ENCODE measurements at places on chromosomes 5 and 9. TPM values are rescaled to one million over a fixed set of nuclear protein-coding genes. Genes with fewer than 3 reads are reported as not detected.

- peaks cover 44% of the 10 kb centered on the region for H3K4me1 ChIP-seq
- H3K4me3 ChIP-seq = no peak overlapping the region
- peaks cover 6% of the 10 kb centered on the region for H3K27me3 ChIP-seq
- no peak overlapping the region for H3K27ac ChIP-seq
Observed at GRCh38 chr5:135890867-135891266, 4.8 kb downstream of the IL9 start.

DNA sequence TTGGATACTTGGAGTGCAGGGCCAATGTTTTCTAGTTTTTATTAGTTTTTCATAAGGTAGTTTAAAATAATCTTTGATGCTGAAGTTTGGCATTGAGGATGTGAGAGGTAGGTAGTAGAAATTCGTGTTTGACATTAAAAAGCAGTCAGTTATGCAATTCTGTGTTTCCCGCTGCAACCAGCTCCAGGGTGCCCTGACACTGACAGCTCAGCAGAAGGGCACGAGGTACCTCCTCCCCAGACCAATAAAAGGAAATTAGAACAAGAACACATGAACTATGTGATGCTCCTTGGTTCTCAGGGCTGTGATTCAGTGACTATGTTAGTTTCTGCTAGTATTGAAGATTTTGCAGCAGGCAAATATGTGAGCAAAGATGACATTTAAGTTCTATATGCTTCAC lies 40.2 kb downstream of the NSUN2 start:
- no peak overlapping the region for H3K27ac ChIP-seq
- no peak overlapping the region for H3K4me3 ChIP-seq
- H3K4me1 ChIP-seq = no peaks in the 10 kb centered on the region
- H3K27me3 ChIP-seq = no peaks in the 10 kb centered on the region
- no peak for DNase-seq

- H3K4me1 ChIP-seq = peaks cover 12% of the 10 kb centered on the region
- no peak overlapping the region for H3K27ac ChIP-seq
- H3K27me3 ChIP-seq = no peaks in the 10 kb centered on the region
- no peak overlapping the region for H3K4me3 ChIP-seq
- no peaks in the 10 kb centered on the region for H3K36me3 ChIP-seq
- no peak for DNase-seq
Observed at GRCh38 chr9:85727500-85727899, 14.3 kb downstream of the AGTPBP1 start.

SETD9 gene
- 9.6 TPM for total RNA-seq

OCLN gene
- total RNA-seq = 70.3 TPM

DNA sequence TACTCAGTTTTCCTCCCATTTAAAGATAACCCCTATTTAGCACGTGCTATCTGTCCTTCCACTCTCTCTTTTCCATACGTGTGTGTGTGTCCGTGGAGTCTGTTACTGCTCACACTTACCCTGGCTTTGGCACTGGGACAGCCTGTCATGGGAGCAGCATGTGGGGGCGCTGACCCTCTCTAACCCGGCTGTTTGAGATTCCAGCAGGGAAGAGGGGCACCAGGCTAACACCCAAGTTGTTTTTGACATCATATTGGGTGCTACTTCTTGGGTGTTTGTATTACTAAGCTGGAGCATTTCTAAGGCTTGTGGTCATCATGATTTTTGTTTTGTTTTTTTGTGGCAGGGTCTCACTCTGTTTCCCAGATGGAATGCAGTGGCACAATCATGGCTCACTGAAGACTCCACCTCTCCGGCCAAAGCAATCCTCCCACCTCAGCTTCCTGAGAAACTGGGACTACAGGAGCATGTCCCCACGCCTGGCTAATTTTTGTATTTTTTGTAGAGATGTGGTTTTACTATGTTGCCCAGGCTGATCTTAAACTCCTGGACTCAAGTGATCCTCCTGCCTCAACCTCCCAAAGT lies 56.9 kb upstream of the SIMC1 start:
- DNase-seq = no peak
- H3K27ac ChIP-seq = no peak overlapping the region
- peaks cover 7% of the 10 kb centered on the region for H3K4me1 ChIP-seq

- H3K4me3 ChIP-seq = no peak overlapping the region
- DNase-seq = no peak
- no peaks in the 10 kb centered on the region for H3K27me3 ChIP-seq
- no peak overlapping the region for H3K27ac ChIP-seq
- peaks cover 26% of the 10 kb centered on the region for H3K4me1 ChIP-seq
Observed at GRCh38 chr9:137237759-137238726, 3.0 kb upstream of the TUBB4B start.

DNA sequence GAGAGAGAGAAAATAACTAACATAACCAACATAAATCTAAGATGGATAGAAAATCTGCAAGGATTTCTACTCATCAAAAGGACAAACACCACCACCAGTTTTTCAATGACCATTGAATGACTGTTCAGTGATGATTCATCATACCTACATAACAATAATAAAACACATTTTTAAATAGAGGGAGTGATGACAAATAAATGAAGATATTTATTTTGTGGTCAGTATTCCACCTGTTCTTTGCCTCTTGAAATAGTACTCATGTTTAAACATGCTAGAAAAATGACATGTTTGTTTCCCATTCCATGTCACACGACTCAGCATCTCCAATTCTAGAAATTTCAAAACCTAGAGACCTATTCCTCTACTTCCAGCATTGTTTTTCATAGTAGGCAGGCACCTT lies 34.6 kb upstream of the ADAMTS16 start:
- H3K27ac ChIP-seq = no peak overlapping the region
- no peaks in the 10 kb centered on the region for H3K36me3 ChIP-seq
- H3K4me3 ChIP-seq = no peak overlapping the region
- H3K4me1 ChIP-seq = no peaks in the 10 kb centered on the region
- H3K27me3 ChIP-seq = no peaks in the 10 kb centered on the region

CDH10 gene
- total RNA-seq = 0.28 TPM

PTGES2 gene
- total RNA-seq = 42.0 TPM

- no peaks in the 10 kb centered on the region for H3K4me1 ChIP-seq
- no peak for DNase-seq
- H3K27me3 ChIP-seq = no peaks in the 10 kb centered on the region
- no peaks in the 10 kb centered on the region for H3K36me3 ChIP-seq
Observed at GRCh38 chr9:93357649-93358048, 93.8 kb upstream of the FAM120A start.

DNA sequence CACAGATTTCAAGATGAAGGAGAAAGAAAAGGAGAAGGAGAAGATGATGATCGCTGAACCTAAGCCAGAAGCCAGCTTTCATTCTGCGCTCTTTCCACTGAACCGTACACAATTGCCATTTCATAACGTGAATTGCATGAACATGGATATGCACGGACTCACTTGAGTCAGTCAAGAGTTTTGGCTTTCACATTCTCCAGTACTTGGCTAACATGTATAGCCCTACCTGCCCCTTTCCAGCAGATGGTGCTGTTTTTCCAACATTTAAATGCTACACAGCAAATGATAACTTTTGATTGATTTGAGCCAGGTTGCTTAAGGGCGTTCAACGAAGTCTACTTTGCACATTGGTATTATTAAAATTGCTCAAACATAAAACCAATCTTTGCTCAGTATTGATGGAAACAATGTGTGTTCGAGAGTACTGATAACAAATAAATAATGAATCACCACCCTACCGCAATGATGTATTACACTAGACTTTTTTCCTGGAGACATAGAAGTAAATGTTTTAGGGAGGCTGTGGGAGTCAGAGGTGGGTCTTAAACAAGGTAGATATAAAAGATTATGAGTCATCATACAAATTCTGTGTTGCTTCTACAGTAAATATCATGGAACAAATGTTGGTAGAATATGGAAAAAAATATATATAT lies 196.4 kb downstream of the TRPM3 start:
- H3K4me1 ChIP-seq = no peaks in the 10 kb centered on the region
- peak; percentile 24 for DNase-seq
- no peaks in the 10 kb centered on the region for H3K36me3 ChIP-seq
- H3K27ac ChIP-seq = no peak overlapping the region

DNA sequence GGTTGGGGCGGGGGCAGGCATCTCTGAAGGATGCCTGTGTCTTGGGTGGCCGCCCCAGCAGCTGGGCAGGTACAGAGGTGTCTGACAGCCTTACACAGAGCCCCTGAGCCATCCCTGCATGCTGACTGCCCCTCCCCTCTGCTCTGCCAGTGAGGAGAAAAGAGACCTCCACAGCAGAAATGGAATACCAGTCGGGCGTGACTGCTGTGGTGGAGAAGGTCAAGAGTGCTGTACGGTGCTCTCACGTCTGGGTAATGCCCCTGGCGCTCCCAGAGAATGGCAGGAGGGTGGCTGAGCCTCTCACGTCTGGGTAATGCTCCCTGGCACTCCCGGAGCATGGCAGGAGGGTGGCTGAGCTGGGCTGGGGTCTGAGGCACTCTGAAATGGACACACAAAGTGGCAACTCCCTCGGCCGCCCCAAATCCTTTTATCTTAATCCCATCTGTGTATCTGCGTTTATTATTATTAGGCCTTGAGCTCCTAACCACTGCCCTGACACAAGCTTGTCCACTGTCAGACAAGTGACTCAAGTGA lies 2.5 kb upstream of the RABL6 start:
- H3K4me1 ChIP-seq = peaks cover 4% of the 10 kb centered on the region
- DNase-seq = no peak
- no peak overlapping the region for H3K27ac ChIP-seq
- no peaks in the 10 kb centered on the region for H3K27me3 ChIP-seq
- no peak overlapping the region for H3K4me3 ChIP-seq

DNA sequence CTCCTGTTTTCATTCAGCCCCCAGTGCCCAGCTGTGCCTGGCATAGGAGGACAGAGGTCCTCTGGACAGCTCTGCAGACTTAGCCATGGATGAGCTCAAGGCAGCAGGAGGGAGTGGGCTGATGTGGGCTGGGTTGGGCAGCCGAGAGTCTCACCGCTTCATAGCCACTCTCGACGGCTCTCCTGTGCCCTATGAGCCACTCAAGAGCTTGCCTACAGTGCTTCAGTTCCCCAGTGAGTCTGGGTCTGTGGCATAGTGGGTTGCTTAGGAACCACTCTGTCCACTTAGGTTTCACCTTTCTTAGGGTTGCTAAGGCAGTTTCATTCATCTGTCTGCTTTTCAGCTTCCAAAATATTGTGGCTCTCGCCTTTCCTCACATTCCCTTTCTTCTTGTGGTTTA lies 296.8 kb downstream of the ICE1 start:
- no peak overlapping the region for H3K27ac ChIP-seq
- DNase-seq = peak; percentile 15
- H3K4me1 ChIP-seq = no peaks in the 10 kb centered on the region
- no peaks in the 10 kb centered on the region for H3K27me3 ChIP-seq

CDH12 gene
- 3.7 TPM for total RNA-seq

DNA sequence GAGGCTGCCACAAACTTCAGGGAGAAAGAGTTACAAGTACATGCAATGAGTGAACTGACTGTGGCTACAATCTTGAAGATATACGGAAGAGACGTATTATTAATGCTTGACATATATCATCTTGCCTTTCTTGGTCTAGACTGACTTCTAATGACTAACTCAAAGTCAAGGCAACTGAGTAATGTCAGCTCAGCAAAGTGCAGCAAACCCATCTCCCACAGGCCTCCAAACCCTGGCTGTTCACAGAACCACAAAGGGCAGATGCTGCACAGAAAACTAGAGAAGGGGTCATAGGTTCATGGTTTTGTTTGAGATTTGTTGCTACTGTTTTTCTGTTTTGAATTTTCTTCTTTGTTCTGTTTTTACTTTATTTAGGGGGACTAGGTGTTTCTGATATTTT lies 21.0 kb downstream of the IL7R start:
- no peaks in the 10 kb centered on the region for H3K27me3 ChIP-seq
- H3K4me3 ChIP-seq = no peak overlapping the region
- H3K4me1 ChIP-seq = no peaks in the 10 kb centered on the region
- no peak for DNase-seq
- H3K36me3 ChIP-seq = no peaks in the 10 kb centered on the region
- no peak overlapping the region for H3K27ac ChIP-seq

GRCh38 chr5:146699664-146700418 lies 178.7 kb downstream of the PPP2R2B start:
- no peaks in the 10 kb centered on the region for H3K4me1 ChIP-seq
- no peaks in the 10 kb centered on the region for H3K27me3 ChIP-seq
- no peak overlapping the region for H3K27ac ChIP-seq
- H3K36me3 ChIP-seq = no peaks in the 10 kb centered on the region
- DNase-seq = no peak

- no peak for DNase-seq
- no peaks in the 10 kb centered on the region for H3K36me3 ChIP-seq
- no peaks in the 10 kb centered on the region for H3K27me3 ChIP-seq
Observed at GRCh38 chr9:33437205-33437604, 10.2 kb downstream of the AQP3 start.

MAMDC2 gene
- total RNA-seq = 6.5 TPM

GRCh38 chr5:168893283-168893682 lies 314.1 kb upstream of the PANK3 start:
- no peak overlapping the region for H3K27ac ChIP-seq
- no peaks in the 10 kb centered on the region for H3K27me3 ChIP-seq
- no peak overlapping the region for H3K4me3 ChIP-seq
- H3K36me3 ChIP-seq = no peaks in the 10 kb centered on the region
- DNase-seq = no peak
- H3K4me1 ChIP-seq = no peaks in the 10 kb centered on the region

DNA sequence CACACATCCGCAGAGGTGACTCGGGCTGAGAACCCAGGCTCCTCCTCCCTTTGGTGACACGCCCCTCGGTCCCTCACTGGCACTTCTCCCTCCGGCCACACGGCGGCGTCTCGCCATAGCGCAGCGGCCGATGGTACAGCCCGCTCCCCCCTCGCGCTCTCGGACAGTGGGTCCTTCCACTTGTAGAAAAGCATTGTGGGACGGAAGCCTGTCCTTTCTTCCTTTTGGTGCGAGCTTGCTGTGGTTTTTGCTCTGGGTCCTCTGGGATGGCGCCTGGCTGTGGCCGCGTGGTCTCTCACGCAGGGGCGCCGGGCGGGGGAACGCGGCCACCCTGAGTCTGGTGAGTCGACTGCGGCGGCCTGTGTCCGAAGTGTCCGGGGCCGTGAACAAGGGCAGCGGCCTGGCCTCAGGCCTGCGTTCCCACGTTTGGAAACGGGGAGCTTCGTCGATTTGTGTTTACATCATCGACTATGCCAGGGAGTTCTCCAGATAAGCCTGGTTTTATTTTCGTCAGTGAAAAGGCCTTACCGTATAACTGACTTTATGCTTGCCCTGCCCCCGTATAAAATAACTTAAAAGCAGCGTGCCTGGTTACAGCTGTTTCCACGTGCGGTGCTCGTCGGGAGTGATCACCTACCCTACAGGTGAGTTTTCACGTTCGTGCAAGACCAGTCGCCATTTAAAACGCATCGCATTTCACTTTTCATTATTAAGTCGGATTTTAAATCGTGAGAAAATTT lies 258.3 kb downstream of the EPB41L4A start:
- peaks cover 4% of the 10 kb centered on the region for H3K4me1 ChIP-seq
- no peaks in the 10 kb centered on the region for H3K27me3 ChIP-seq
- peak; percentile 94 for DNase-seq
- H3K36me3 ChIP-seq = peaks cover 24% of the 10 kb centered on the region

PCDHGA4 gene
- total RNA-seq = 4.6 TPM

- peak overlapping the region; percentile 15 for H3K27ac ChIP-seq
- H3K4me3 ChIP-seq = no peak overlapping the region
- H3K27me3 ChIP-seq = no peaks in the 10 kb centered on the region
- no peaks in the 10 kb centered on the region for H3K4me1 ChIP-seq
- H3K36me3 ChIP-seq = no peaks in the 10 kb centered on the region
Observed at GRCh38 chr9:136354592-136355085, 8.9 kb downstream of the DNLZ start.
